RWPE1 (cell line): ENCODE measurements at places on chromosomes 1 and 21.

GRCh38 chr1:53332833-53333232, 5.0 kb upstream of the LRP8 start:
- DNase-seq: no peak

DNA sequence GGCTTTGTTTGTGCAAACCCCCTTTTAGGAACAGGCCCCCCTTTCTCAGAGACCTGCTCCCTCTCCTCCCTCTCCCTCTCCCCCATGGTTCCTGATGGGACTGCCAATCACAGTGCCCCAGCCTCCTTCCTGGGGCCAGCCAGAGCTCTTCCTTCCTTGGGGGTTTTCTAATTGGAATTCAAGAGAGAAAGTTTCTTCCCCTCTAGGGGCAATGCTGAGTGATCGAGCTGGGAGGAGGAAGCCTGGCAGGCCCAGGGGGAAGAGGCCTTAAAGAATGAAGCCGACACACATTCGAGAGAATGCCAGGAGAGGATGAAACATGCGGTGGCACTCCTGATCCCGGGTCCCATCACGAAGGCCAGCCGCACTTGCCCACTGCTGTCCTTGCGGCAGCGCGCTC, 21.3 kb upstream of the COL16A1 start:
- DNase-seq: no peak

GRCh38 chr1:54230507-54231339, 30.8 kb downstream of the MRPL37 start:
- DNase-seq: no peak

DNA sequence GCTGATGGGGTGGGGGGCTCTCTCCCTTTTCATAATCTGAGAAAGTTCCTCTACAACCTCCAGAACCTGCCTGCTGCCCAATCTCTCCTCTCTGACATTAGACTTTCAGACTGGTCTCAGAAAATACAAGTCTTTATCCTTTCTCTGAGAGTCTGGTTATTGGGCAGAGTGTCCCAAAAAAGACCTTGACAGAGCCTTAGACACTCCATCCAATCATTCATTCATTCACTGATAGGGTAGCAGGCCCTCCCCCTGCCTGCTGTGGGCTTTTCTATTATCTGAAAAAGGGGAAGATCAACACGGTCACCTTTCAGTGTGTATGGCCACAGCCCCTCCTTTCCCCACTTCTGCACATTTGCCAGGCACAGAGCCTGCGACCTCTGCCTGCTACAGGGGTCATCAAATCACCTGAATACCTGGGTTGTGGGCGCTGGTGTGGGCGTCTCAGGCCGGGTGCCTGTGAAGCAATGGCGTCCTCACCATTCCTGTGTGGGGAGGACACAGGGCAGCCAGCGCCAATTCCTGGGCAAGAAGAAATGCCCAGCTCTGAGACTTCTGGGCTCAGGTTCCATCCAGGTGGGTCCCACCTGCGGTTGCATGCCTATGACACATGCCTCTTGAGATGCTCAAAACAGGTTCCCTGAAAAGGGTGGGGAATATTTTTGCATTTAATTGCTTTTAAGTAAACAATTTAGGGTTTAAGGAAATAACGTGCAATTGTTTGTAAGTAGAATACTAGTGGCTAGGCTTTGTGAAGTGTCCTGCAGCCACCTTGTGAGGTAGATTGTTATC, 52.8 kb downstream of the ELK4 start:
- DNase-seq: no peak

GRCh38 chr1:31750858-31751510, 13.2 kb downstream of the ADGRB2 start:
- DNase-seq: no peak

DNA sequence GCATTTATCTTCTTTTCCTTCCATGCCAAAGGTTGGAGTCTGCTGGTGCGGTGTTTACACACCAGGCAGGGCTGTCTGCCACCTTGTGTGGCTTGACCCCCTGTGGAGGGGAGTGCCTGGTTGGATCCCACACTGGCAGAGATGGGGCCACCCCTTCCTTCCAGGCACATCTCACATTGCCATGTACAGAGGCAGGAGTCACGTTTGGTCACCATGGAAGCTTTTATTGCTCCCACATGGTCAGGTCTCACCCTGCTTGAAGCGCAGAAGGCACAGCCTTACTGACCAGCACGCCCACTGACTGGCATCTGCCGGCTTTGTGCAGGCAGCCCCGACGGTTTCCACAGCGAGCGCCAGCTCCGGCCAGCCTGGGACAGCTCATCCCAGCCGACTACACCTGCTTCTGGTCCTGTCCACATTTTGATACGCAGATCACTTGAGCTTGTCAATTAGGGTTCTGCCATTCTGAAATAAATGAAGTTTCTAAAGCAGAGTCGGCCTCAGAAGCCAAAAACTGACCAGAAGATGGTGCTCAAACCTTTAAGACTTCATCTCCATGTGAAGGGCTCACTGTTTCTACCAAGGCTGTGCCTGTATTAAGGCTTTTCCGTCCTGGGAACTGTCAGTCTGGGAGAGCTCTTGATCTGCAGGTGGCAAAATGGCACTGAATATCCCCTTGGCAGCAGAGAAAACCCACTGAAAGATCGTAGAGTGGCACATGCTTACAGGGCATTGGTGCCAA, 35.6 kb upstream of the EPHA8 start:
- no peak for DNase-seq
